ENCODE measurements at places on chromosomes 1 and 21. TPM values are rescaled to one million over a fixed set of nuclear protein-coding genes. Genes with fewer than 3 reads are reported as not detected.

Gene UQCRHL
- 2.8 TPM for total RNA-seq

Gene CZIB
- total RNA-seq: 35.3 TPM

Gene LCE3E
- total RNA-seq: not detected

- no peaks in the 10 kb centered on the region for H3K36me3 ChIP-seq
- H3K4me1 ChIP-seq: no peaks in the 10 kb centered on the region
- DNase-seq: no peak
- H3K27me3 ChIP-seq: peaks cover 3% of the 10 kb centered on the region
- no peak overlapping the region for H3K27ac ChIP-seq
These were observed 56.3 kb upstream of the ADAMTS5 start for GRCh38 chr21:27023186-27023585.

GRCh38 chr1:210758761-210759160 lies 375.2 kb downstream of the KCNH1 start:
- no peak overlapping the region for H3K27ac ChIP-seq
- no peaks in the 10 kb centered on the region for H3K4me1 ChIP-seq
- H3K4me3 ChIP-seq: no peak overlapping the region
- no peaks in the 10 kb centered on the region for H3K36me3 ChIP-seq

DNA sequence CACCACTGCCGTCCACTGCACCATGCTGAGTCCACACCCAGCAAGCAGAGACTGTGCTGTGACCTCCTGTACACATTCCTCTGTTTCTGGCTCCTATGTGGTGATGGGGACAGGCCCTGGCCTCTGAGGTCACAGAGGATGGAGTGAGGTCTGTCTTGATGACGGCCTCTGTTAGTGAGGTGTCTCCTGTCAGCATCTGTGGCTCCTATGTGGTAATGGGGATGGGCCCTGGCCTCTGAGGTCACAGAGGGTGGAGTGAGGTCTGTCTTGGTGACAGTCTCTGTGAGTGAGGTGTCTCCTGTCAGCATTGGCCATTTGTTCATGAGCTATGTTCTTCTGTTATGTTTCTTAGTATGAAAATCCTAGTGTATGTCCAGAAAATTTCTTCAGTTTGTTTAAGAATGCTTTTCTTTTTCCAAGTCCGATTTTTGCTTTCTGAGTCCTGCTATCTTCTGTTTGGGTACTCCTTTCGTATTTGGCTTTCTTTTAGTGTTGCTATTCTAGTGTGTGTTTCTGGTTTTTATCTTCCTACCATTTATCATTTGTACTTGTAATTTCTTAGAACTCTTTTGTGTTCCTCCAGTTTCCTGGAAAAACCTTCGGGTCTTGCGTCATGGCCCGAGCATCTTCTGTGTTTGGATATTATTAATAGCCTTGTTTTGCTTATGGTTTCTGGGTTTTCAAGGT lies 13.4 kb downstream of the SNAP47 start:
- H3K36me3 ChIP-seq: peaks cover 16% of the 10 kb centered on the region
- peak overlapping the region; percentile 80 for H3K27ac ChIP-seq
- H3K4me1 ChIP-seq: peaks cover 22% of the 10 kb centered on the region
- peak; percentile 45 for DNase-seq
- H3K27me3 ChIP-seq: no peaks in the 10 kb centered on the region

GRCh38 chr1:85349224-85349623 lies 72.8 kb upstream of the BCL10 start:
- H3K27me3 ChIP-seq: peaks cover 4% of the 10 kb centered on the region
- no peak overlapping the region for H3K27ac ChIP-seq
- no peak overlapping the region for H3K4me3 ChIP-seq
- no peaks in the 10 kb centered on the region for H3K4me1 ChIP-seq

DNA sequence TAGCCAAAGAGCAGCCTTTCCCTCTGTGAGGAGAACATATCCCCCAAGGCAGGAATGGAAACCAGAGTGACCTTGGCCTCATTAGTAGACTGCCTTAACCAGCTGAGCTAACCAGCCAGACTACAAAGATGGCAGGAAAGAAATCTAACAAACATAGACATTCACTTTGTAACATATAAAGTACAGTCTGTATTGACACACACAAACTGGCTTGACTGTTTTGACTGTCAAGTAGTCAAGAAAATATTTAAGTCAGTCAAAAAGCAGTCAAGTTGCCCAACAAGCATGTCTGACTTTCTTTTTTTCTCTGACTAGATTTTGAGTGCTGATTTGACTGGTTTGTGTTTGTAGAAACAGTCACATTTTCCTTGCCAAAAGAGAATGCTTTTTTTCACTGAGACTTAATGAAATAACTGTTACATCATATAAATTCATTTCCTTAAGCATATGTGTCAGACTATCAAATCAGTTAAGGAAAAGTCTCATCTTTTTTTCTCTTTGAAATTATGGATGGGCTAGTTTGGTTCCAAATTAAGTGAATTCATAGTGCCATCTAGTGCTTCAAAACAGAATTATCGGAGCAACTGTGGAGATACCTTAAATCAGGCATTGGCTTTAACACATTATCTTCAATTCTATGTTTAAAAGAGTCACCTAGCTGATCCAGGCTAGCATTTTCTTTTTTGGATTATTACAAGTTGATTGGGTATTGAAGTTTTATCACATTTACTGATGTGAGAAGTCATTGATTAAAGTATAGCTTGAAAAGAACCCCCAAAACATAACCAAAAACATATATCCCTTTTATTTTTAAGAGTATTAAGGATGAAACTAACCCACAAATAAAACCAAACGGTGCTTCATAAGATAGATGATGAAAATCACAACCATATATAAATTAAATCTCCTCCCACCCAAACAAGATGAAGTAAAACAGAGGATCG lies 75.0 kb downstream of the ATP6V1G3 start:
- H3K36me3 ChIP-seq: no peaks in the 10 kb centered on the region
- H3K27ac ChIP-seq: no peak overlapping the region
- no peaks in the 10 kb centered on the region for H3K27me3 ChIP-seq

DNA sequence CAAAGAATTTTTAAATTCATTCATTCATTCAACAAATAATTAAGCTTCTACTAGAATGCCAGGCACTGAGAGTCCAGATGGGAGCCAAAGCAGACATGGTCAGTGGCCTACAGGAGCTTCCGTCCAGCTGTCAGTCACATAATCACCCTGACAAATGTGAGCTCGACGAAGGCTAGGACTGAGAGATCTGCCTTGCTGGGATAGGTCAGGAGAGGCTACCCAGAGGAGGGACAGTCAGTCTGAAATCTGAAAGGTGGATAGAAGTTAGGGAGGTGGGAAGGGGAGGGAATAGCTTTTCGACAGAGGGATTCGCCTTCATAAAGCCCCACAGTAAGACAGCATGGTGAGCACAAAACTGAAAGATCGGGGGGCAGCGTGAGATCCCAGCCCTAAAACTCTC lies 8.3 kb downstream of the EPHX1 start:
- H3K4me1 ChIP-seq: peaks cover 5% of the 10 kb centered on the region
- no peaks in the 10 kb centered on the region for H3K36me3 ChIP-seq
- H3K27ac ChIP-seq: no peak overlapping the region

DNA sequence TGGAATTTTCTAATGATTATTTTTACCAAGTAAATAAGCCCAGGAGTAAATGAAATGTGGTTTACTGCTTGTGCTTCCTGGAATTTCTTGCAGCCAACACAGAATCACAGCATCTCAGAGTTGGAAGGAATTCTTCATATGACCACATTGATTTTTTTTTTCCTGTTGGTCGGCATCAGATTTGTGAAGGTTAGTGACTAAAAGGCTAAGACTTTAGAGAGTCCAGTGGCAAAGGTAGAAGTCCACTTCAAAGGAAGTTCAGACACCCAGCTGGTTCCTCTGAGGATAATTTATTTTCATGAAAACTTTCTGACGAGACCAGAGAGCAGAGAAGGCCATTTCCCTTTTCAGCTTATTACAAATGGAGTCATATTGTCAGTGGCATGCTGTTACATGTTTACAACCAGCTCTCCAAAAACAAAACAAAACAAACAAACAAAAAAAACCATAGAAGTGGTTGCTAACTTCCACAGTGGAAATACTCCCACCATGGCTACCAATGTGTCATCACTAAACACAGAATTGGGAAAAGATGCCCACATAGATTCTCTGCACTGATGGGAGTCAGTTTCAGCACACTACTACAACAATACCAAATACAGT lies 77.2 kb upstream of the CDC42BPA start:
- DNase-seq: no peak
- H3K36me3 ChIP-seq: no peaks in the 10 kb centered on the region
- H3K4me3 ChIP-seq: no peak overlapping the region
- peaks cover 13% of the 10 kb centered on the region for H3K27me3 ChIP-seq
- no peaks in the 10 kb centered on the region for H3K4me1 ChIP-seq
- no peak overlapping the region for H3K27ac ChIP-seq

Measured in activated CD8-positive, alpha-beta T cell treated with anti-CD3 and anti-CD28 coated beads for 36 hours (primary cell).